Islet precursor cell (in vitro differentiated cells): ENCODE measurements at places on chromosomes 6 and 20.
A peak's percentile ranks its signal among the peaks of the same experiment; 100 is the strongest.

GRCh38 chr6:170210651-170211403, 80.1 kb downstream of the DLL1 start:
- DNase-seq, result peak; percentile 21

GRCh38 chr6:147154454-147154853, 49.8 kb upstream of the STXBP5 start:
- no peak for DNase-seq

DNA sequence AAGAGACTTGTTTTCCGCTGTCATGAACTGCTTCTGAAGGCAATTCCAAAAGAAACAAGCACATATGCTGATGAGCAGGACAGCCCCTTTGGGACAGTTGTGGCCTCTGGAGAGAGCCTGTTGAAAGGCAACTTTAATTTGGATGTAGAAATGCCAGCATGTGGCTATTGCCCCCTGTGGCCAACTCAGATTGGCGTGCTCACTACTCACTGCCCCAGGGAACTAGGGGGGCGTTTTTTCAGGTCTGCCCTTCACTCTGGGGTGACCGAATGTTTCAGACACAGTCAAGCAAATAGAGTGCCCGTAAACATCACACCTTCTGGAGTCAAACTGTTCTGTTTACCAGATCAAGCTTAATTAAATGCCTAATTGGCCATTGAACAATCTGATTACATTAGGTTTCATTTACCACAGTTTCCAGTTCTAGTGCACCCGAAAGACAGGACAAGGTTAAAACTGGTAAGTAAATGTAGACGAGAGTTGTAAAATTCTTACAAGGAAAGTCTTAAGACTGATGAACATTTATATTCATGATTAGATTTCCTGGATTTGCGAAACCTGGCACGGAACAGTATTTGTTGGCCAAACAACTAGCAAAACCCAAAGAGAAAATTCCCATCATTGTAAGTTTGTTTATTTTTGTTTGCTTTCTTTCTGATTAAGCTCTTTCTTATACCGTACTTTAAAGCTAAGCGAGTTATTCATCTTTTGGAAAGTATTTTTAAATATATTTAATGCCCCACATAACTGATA, 75.9 kb upstream of the SYNJ2 start:
- DNase-seq, result no peak

DNA sequence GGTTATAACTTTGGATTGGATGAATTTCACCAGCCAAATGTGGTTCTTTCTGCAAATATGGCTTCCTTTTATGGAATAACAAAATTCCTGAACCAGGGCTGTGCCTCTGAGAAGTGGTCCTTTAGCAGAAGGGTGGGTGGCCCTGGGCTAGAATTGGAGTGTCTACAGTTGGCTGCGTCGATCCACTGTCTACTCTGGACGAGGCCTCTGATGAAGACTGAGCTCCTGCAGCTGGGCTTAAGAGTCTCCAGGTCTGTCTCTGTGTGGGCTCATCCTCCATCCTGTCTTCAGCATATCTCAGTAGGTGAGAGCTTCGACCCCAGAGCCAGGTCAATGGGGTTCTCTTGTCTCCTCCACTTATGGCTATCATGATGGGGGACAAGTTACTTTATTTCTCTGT, 166.3 kb upstream of the PMEPA1 start:
- DNase-seq, result peak; percentile 13

DNA sequence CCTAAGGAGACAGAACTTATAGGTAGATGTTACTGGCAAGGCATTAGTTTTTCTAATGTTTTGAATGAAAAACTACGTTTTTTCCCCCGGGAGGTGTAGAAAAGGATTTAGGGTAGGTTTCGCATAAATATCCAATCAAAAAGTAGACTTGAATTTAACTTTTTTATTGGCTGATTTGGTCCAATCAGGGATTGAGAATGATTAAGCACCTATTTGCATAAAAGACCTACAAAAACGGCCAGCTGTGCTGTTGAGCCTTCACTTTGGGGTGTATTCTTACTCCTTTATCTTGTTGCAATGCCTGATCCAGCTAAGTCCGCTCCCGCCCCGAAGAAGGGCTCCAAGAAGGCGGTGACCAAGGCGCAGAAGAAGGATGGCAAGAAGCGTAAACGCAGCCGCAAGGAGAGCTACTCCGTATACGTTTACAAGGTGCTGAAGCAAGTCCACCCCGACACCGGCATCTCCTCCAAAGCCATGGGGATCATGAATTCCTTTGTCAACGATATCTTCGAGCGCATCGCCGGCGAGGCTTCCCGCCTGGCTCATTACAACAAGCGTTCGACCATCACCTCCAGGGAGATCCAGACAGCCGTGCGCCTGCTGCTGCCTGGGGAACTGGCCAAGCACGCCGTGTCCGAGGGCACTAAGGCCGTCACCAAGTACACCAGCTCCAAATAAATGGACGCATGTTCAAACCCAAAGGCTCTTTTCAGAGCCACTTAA, 113.5 kb upstream of the BTN3A2 start:
- DNase-seq, result peak; percentile 91

DNA sequence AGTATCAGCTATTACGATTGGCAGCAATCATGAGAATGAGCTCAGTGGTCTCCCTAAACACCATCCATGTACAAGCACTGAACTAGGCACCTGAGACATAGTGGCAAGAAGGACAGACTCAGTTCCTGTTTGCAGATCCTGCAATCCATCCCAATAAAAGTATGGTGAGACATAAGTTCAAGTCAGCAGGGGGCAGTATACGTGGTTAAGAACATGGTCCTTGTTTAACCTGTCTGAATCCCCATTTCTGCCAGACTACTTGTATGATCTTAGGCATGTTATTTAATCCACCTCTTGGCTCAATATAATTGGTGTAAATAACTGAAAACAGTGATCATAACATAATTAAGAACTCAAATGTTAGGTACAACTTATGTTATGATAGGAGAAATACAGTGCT, 33.2 kb upstream of the PNISR start:
- DNase-seq, result no peak

GRCh38 chr6:3102875-3103274, 15.6 kb upstream of the BPHL start:
- DNase-seq, result no peak

DNA sequence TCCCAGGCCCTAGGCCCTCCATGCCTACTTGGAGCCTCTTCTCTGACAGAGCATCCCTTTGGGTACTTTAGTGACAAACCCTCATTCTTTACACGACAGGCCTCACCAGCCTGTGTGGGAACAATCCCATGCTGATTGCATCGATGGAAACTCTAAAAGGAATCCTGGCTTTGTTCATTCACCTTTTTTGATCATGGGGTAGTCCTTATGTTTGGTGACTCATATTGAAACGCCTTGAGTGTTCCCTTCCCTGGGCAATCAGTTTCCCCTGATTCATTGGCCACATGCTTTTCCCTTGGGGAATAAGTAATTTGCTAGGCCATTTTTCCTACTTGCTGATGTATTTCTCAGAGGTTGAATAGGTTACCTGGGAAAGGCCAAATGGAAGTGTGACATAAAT, 14.7 kb upstream of the TNFAIP3 start:
- no peak for DNase-seq
